ENCODE measurements at places on chromosomes 4 and X.

DNA sequence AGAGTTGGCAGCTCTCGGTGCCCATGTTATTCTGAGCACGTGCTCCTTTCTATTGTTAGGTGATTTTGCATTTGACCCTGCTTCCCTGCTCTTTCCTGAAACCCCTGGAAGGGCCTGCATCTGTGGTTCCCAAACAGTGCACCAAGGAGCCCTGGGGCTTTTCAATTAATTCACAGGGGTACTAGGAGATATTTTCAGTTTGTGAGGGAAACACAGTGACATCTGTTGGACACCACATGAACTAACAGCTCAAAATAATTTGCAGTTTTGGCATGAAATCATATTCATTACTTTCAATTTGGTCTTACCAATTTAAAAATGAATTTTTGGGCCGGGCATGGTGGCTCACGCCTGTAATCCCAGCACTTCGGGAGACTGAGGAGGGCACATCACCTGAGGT lies 156.6 kb downstream of the GATB start:
- peak; percentile 1 for DNase-seq

GRCh38 chrX:856566-857290 lies 226.1 kb downstream of the SHOX start:
- no peak for DNase-seq

- peak; percentile 5 for DNase-seq
These were observed 9.5 kb downstream of the SLAIN2 start for GRCh38 chr4:48350871-48351270.

DNA sequence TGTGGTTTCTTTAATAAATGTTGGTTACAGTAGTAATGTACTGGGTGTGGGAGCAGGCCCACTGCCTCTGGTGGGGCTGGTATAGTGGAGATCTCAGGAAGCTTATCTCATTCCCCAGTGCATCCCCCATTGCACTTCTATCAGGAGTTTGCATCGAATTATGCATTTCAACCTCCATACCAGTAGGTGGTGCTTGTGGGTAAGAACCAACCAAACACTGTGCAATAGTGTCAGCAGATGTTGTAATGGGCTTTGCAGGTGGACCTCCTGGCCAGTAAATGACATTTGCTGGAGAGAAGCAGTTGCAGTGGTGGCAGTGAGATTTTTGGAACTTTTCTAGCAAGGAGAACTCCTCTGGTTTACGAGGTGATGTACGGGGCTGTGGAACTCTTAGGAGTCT lies 150.6 kb downstream of the POU3F4 start:
- DNase-seq = no peak

DNA sequence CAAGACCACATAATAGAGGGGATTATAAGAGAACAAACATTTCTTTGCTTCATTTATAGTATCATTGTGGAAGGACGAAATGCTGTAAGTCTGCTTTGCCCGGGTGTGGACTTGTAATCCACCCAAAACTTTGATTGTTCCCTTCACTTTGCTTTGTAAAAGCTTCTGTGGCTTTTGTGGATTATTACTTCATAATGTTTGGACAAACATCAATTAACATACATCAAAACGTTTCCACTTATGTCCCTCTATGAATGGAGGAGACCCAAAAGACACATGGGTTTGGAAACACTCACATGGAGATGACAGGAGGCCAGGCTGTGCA lies 415.4 kb downstream of the SPRY1 start:
- peak; percentile 20 for DNase-seq

DNA sequence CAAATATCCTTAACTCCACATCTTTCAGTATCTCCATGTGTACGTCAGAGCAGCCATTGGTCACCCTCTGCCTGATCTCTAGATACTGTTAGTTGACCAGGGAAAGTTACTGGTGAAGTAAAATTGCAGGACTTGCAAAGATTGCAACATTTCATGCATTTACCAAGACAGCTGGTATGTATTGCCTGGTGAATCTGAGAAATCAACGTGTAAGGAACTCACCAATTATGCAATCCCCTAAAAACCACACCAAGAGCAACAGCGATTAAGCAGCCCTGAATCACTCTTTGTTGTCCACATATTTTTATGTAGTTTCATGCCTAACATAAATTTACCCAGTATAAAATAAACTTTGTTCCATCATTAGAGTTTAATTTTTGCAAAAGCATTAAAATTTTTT lies 271.2 kb downstream of the NLGN4X start:
- DNase-seq = no peak

DNA sequence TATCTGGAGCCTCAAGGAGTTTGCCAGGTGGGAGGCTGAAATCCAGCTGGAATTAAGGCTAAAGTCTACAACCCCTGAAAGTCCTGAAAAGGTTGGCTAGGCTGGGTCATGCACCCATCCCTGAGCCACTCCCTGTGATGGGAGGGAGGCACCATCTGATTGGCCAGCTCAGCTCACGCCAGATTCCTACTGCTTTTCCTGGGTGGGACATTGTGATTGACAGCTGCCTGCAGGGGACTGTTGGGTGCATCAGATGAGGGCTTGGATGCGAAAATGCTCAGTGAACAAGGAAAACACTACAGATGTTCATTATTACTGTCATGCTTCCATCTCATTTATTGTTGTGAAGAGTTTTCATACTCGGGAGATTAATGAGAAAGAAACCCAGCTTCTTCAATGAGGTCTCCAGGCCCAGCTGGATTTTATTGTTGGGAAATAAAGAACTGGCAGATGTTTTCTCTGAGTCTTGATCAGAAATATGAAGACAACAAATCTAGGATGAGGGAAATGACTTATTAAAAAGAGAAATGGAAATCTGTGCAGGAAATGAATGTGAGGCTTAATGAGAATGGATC lies 185.9 kb downstream of the STK32B start:
- DNase-seq = no peak

DNA sequence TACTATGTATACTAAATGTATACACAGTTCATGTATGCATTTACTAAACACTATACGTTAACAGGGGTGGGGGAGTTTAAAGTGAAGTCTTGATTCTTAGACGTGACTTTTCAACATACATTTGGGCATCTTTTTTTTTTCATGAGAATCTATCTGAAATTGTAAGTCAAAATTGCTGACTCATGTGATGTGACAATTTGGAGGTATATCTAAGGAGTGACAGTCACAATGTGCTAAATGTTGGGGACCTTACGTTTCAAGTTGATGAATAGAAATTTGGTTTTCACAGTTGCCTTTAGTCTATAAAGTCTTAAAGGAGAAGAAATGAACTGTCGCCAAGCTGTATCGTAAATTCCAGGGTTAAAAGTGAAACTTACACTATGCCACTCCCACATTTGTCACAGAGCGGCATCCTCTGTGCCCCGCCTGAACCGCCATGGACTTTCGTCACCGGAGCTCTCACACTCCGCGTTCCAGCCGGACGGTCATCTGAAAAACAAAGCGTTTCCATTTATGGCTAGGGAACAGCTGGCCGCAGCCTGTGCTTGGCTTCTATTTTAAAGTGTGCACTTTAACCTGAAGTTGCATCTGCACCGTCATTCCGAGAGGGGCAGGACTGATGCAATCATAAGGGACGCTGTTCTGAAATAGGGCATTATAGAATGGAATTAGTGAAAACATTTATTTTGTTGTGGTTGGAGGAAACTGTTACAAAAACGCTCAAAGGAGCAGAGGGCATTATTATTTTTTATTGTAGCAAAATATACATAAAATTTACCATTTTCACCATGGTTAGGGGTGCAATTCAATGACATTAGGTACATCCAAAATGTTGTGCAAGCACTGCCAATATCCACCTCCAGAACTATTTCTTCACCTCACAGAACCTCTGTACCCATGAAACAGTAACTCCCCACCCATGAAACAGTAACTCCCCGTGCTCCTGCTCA lies 30.9 kb downstream of the PDLIM3 start:
- DNase-seq = peak; percentile 31

GRCh38 chrX:42748067-42748850 lies 29.7 kb downstream of the PPP1R2C start:
- DNase-seq = no peak

DNA sequence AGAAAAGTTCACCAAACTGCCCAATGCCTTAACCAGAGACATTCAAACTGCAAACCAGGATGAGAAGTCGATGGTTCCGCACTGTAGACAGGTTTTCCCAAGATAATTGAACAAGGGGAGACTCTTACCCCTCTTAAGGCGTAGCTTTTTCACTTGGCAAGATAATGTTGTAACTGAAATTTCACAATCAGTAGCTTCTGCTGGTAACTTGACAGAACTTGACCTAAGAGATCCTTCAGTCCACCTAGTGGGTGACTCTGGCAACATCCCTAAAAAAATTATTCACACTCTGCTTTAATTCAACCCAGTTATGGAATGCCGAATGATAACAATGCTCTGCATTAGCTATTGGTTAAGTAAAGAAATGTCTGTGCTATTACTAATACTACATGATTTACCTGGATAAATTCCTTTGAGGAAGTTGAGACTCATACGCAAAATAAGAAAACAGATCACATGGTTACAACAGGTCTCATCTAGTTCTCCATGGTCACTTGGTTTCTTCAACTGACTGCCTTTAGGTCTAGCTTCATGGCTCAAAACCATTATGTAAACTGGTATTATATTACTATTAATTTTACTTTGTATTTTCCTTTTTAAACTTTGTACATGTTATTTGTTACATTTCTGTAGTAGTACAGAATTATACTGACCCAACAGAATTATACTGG lies 9.1 kb downstream of the ELF2 start:
- DNase-seq = no peak

DNA sequence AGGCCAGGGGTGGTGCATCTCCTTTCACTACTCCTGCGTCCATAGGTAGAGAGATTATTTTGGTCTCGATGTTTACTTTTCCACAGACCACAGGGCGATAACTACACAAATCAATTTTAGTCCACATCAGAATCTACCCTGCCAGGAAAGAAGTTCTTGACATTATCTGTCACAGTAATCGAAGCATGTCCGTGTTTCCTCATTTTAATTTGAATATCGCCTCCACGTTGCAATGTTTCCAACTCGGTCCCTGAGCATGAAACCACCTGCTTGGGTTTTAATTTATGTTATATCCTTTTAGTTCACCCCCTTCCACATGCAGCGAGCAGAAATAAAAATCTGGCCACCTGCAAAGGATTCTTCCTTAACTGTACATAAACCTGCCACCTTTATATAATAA lies 100.1 kb upstream of the ATXN3L start:
- no peak for DNase-seq

- no peak for DNase-seq
These were observed 34.6 kb downstream of the MAP9 start for GRCh38 chr4:155342142-155342541.

DNA sequence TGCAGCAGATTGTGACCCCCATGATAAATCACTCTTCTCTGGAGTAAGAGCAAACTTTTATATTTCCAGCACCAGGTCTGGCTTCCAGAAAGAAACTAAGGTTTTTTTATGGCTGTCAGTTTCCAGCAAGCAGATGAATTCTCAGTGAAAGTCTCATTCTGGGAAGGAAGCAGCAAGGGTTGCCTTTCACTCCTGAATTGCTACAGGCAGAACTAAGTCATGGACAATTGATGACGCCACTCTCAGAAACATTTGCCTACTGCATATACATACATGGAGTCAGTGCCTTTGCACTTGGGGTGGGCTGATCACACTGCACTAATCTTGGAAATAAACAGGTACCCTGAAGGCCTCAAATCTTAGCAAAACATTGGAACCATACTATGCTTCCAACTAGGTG lies 80.0 kb downstream of the IL21 start:
- no peak for DNase-seq

DNA sequence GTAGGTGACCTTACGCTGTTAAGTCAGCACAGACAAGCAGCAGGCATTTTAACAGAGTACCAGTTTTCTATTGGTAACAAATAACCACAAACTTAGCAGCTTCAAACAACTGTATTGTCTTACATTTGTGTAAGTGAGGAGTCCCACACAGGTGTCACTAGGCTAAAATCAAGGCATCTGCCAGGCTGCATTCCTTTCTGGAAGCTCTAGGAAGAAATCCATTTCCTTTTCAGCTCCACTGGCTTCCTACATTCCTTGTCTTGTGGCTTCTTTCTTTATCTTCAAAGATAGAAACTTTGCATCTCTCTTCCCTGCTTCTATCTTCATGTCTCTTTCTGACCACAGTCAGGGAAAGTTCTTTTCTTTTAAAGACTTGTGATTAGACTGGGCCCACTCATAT lies 139.9 kb downstream of the TMEM144 start:
- no peak for DNase-seq

DNA sequence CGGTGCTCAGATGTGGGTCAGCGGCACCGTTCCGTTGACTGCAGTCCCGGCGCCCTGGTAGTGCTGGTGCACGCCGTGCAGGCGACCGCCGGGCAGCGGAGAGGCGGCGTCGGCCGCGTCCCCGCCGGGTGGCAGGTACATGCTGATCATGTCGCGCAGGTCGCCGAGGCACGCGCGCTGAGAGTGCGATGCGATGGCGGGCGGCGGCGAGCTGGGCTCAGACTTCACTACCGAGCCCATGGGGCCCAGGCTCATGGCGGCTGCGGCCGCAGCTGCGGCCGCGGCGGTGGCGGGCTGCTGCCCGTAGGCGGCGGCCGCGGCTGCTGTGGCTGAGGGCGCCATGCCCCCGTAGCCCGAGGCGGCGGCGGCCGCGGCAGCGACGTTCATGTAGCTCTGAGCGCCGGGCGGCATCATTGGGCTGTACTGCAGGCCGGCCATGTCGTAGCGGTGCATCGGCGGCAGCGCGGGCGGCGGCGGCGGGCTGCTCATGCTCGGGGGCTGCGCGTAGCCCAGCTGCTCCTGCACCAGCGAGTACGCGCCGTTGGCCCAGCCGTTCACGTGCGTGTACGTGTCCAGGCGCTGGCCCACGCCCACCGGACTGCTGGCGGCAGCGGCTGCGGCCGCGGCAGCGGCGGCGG lies 1.0 kb downstream of the SOX3 start:
- peak; percentile 33 for DNase-seq

DNA sequence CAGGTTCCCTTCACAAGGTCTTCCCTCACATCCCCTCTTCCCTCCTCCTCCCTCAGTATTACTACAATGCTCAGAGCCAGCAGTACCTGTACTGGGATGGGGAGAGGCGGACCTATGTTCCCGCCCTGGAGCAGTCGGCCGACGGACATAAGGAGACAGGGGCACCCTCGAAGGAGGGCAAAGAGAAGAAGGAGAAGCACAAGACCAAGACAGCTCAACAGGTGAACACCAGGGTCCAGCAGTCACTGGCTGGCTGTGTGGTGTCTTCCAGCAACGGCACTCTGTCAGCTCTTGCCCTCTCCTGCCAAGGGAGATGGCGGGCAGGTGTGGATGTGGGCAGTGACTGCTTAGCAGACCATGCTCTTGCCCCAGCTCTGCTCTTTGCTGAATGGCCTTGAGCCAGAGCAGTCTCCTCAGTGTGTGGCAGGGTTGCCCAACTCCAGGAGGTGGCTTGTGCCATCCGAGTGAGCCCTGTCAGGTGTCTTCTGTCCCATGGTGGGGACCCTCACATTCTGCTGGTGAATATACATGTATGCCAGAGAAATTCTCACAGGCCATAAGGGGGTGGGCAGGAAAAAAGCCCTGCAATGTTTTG lies 11.4 kb upstream of the UBA1 start:
- DNase-seq = no peak

DNA sequence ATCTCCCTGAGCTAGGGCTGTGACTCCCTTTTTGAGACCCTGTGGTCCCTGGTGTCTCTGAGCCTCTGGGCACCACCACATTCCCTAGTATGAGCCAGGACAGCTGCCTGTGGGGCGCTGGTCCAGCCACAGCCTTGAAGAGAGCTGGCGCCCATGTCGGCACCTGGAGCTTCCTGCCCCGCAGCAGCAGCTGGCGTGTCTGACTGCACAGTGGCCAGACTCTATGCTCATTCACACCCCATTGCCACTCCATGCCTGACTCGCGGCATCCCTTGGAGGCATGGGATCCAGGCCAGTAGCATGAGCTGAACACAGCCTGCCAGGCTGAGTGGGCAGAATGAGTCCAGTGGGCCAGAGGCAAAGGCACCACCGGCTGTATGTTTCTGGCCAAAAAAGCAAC lies 8.3 kb upstream of the SPP1 start:
- DNase-seq = no peak

GRCh38 chrX:82556588-82556987 lies 951.5 kb upstream of the POU3F4 start:
- no peak for DNase-seq

Data from NCI-H69 (cell line).